ENCODE measurements at places on chromosomes 4 and X. TPM values are rescaled to one million over a fixed set of nuclear protein-coding genes. Genes with fewer than 3 reads are reported as not detected.

PDZD11 gene
- total RNA-seq: 95.3 TPM

EDA gene
- total RNA-seq: 0.76 TPM

NWD2 gene
- not detected for total RNA-seq

PRPS1 gene
- 108 TPM for total RNA-seq

UGT2B15 gene
- 0.06 TPM for total RNA-seq

TXLNG gene
- 15.3 TPM for total RNA-seq

ANKRD50 gene
- 5.4 TPM for total RNA-seq

CLDN22 gene
- total RNA-seq: not detected

MAGEA3 gene
- total RNA-seq: 3.4 TPM

IL9R gene
- total RNA-seq: 0.09 TPM

XK gene
- 0.27 TPM for total RNA-seq

FBXL5 gene
- 32.0 TPM for total RNA-seq

OTC gene
- not detected for total RNA-seq

ADGRG2 gene
- 6.0 TPM for total RNA-seq

C4orf51 gene
- not detected for total RNA-seq

SPP1 gene
- total RNA-seq: 164 TPM

BMX gene
- not detected for total RNA-seq

RASL11B gene
- not detected for total RNA-seq

BEX2 gene
- total RNA-seq: 8.5 TPM

PFKFB1 gene
- total RNA-seq: not detected

PPP2R3B gene
- 17.0 TPM for total RNA-seq

SEPTIN6 gene
- total RNA-seq: 9.9 TPM

TIGD4 gene
- total RNA-seq: 0.20 TPM

SPANXB1 gene
- total RNA-seq: 2.6 TPM

SRPX gene
- 6.9 TPM for total RNA-seq

STAP1 gene
- not detected for total RNA-seq

SLC16A2 gene
- total RNA-seq: 30.2 TPM

CXCL1 gene
- total RNA-seq: 16.6 TPM

PCSK1N gene
- total RNA-seq: 39.5 TPM

FOXP3 gene
- 0.12 TPM for total RNA-seq

NEIL3 gene
- total RNA-seq: 15.9 TPM

SERPINA7 gene
- not detected for total RNA-seq

PLRG1 gene
- total RNA-seq: 59.6 TPM

PGAM4 gene
- total RNA-seq: 0.17 TPM

COL25A1 gene
- not detected for total RNA-seq

SRPK3 gene
- 0.08 TPM for total RNA-seq

DUSP21 gene
- not detected for total RNA-seq

CYBB gene
- 0.03 TPM for total RNA-seq

LONRF3 gene
- 3.2 TPM for total RNA-seq

CLDN34 gene
- total RNA-seq: not detected

NPY1R gene
- 0.03 TPM for total RNA-seq

DRD5 gene
- total RNA-seq: not detected

TIMM8A gene
- 31.4 TPM for total RNA-seq

BRS3 gene
- not detected for total RNA-seq

TCP11X2 gene
- not detected for total RNA-seq

TRIM61 gene
- not detected for total RNA-seq

Measured in A549 treated with DMSO at 1 μM for 4 hours (cell line).